ENCODE measurements at places on chromosomes 5 and 9.

GRCh38 chr5:126857472-126858410 is 80.8 kb downstream of the LMNB1 start:
- no peak for DNase-seq

GRCh38 chr9:127341152-127341551 is 55.8 kb upstream of the SLC2A8 start:
- no peak for DNase-seq

- no peak for DNase-seq
Observed at GRCh38 chr5:92144824-92145223, 761.7 kb upstream of the ARRDC3 start.

DNA sequence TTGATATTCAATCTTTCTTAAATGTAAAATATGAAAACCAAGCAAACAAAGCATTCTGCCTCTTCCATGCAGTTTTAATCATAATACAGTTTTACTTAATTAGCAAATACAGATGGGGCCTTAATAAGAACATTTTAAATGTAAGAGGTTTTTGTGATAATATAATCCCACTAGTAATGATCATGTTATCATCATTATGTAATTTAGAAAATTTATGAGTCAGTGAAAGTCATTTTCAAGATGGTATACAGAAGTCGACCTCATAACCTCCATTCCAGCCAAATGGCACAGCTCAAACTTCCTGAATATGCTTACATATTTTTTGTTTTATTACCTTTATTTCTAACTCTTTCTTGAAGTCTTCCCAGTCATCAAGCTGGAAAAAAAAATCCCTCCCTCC is 102.2 kb upstream of the GNA14 start:
- no peak for DNase-seq

- DNase-seq: no peak
Observed at GRCh38 chr5:58545912-58546311, 37.0 kb upstream of the RAB3C start.

GRCh38 chr5:149117970-149118369 is 23.3 kb upstream of the ABLIM3 start:
- no peak for DNase-seq

DNA sequence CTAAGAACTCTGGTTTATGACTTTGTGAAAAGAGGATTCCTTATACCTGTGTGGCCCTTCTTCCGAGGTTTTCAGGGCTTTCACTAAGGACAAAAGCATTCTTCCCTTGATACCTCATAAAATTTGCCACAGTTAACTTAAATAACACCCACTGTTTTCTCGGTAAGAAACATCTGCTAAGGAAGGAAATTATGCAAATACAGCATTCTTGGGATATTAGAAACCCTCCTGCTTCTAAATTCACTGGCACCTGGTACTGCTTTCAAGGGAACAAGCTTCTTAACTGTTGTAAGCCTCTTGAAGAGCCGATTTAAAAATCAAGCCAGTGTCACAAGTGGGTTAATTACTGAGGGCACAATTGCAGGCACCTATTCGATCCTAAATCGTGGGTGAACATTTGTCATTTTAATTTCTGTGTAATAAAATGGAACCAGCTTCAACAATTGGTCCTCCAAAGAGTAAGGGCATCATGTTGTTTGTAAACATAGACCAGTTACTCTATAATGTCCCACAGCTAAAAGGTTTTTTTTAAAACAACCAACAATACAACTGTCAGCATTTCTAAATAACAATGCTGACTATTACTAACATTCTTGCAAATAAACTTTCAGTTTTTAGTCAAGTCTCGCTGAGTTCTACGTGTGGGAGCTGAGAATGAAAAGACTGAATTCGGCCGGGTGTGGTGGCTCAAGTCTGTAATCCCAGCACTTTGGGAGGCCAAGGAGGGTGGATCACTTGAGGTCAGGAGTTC is 26.6 kb downstream of the AK3 start:
- no peak for DNase-seq

DNA sequence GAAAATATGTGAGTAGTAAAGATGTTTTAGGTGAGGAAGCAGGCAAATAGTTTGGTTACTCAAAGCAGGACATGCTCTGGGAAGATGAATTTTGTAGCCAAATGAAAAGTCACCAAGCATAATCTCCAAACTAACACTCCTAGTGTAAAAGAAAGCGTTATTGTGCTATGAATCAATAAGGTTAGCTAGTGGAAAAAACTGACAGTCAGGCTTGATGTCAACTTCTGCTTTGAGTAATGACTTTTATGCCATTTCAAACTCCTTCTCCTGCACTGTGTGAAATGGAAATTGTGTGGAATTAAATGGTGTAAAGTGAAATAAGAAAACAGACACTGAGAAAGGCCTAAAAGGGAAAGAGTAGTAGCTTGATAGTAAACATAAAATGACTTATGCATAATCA is 637.2 kb upstream of the DMAC1 start:
- DNase-seq: no peak

GRCh38 chr9:84439250-84439649 is 98.7 kb upstream of the SLC28A3 start:
- no peak for DNase-seq

DNA sequence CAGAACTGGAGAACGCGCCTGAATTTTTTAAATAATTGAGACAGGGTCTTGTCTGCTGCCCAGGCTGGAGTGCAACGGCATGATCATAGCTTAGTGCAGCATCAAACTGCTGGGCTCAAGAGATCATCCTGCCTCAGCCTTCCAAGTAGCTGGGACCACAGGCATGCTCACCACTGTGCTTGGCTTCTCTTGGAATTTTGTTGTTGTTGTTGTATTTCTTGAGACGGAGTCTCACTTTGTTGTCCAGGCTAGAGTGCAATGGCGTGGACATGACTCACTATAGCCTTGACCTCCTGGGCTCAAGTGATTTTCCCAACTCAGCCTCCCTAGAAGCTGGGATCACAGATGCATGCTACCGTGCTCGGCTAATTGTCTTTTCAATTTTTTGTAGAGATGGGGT is 58.4 kb upstream of the DAB2IP start:
- DNase-seq: no peak

DNA sequence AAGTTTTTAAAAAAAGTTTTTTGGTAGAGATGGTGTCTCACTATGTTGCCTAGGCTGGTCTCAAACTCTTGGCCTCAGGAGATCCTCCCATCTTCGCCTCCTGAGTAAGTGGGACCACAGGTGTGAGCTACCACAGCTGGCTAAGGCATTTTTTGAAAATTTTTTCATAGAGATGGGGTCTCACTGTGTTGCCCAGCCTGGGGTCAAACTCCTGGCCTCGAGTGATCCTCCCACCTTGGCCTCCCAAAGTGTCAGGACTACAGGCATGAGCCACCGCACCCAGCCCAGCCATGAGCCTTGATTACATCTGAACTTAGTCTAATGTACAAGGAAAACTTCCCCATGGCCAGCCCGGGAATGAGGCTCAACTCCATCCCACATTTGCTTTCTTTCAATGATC is 77.5 kb upstream of the PCA3 start:
- no peak for DNase-seq
